Aorta (tissue), 5 donors: ENCODE measurements at places on chromosomes 13 and 19.

DNA sequence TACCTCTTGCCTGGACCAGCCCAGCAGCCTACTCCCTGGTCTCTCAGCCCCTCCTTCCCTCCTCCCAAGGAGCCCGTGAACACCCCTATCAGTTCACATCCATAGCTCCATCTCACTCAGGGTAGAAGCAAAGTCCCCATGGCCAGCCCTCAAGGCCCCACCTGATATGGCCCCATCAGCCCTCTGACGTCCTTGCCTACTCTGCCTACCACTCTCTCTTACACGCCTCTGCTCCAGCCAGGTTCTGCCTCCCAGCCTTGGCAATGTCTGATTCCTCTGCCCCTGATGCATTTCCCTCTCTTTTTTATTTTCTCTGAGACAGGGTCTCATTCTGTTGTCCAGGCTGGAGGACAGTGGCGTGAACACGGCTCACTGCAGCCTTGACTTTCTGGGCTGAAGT lies 7.9 kb upstream of the SERTAD3 start:
- no peak for DNase-seq

DNA sequence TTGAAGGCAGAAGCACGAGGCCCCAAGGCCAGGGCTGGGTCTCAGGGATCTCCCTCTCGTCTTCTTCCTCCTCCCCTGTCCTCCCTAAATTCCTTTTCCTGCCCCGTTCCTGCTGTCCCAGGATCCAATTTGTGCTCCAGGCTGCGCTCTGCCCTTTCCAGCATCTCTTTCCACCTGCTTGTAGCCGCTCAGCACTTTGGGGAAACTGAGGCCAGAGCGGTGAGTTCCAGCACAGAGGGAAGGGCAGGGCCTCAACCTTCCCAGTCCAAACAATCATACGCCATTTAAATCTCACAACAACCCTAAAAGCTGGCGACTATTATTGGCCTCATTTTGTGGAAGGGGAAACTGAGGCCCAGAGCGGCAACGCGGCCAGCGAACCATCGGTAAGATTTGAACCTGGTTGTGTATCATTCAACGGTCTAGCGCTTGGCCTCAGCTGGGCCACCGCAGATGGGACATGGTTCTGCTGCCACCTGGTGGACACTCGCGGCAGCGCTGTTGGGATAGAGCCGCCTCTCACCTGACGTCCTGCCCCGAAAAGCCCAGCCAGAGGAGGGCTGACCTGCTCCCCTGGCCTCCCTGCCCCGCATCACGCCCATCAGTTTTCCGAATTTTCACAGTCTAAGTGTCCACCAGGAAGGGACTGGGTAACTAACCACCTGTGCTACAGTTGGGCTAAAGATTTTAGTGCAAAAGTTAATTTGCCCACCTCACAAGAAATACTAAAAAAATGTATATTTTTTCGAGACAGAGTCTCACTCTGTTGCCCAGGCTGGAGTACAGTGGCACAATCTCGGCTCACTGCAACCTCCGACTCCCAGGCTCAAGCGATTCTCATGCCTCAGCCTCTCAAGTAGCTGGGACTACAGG lies 4.2 kb upstream of the RPL18A start:
- DNase-seq: peak; percentile 89

DNA sequence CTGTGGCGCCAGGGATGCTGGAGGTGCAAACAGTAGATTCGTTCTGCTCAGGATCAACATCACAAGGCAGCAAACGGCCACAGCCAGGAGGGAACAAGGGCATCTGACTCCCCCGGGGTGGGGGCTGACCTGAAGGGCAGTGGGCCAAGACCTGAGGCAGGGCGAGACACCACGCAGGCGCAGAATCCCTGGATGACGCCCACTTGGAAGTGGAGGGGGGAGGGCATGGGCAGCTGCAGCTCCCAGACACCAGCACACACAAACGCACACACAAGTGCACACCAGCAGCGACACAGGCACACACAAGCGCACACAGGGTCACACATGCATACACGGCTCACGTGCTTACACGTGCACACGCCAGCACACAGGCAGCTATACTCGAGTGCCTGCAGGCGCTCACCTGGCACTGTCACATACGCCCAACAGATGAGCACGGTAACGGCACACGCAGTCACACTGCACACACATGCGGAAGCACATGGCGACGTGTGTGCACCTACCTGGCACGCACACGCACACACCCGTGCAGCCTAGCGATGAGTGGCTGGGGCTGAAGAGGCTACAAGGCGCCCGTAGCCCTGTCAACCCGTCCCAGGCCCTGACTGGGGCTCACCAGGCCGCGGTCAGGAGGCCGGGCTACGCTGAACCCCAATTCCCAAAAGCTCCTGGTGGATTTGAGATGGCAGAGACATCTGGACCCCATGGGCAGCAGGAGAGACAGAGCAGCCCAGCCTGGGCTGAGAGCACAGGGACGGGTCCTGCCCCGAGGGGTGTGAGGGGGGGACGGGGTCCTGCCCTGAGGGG lies 5.5 kb downstream of the C2CD4C start:
- DNase-seq: peak; percentile 44

DNA sequence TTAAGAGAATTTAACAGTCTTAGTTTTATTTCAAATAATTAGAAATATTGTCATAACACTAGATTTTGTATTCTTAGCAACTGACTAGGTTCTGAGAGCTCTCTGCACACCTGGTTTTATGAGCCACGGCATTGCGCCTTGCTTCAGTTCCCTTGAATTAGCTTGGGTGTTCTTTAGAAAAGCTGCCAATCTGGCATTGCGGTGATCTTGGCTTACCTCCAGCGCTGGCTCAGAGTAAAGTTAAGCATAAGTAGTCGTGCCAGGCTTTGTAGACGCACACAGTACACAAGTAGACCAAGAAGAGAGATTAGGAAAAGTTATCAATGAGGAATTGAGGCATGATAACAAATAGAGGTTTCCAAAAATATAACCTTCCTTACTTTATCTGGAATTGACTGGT lies 45.7 kb downstream of the TPP2 start:
- DNase-seq: no peak

GRCh38 chr13:49098198-49098597 lies 121.9 kb upstream of the MLNR start:
- no peak for DNase-seq

DNA sequence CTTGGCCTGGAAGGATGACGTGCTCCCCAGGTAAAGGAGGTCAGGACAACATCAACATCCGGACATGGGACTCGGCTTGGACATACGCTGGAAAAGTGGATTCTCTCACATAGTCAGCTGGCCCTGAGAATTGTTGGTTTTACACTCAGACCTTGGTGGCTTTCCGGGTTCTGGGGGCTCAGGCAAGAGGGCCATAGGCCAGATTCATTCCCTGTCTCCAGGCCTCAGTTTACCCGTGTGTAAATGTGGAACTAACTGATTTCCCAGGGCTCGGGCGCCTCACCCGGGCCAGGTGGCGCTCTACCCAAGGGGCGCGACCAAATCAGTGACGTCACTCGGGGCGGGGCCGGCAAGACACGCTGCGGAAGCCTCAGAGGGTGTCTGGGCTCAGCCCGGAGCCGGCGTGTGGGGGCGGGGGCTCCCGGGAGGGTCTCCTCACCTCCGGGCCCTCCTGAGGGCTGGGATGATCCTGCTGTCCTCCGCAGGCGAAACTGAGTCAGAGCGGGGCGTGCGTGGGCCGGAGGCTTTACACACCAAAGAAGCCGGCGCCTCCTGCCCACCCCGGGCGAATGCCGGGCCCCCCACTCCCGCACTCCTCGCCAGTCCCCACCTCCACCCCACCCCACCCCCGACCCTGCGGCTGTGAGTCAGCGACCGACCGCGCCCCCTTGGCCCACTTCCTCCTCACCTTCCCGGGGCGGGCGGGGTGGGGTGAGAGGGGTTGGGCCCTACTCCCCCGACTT lies 862 bp upstream of the VASP start:
- DNase-seq: peak; percentile 97

GRCh38 chr19:17234911-17235299 lies 8.9 kb downstream of the OCEL1 start:
- peak; percentile 72 for DNase-seq

- peak; percentile 86 for DNase-seq
Observed at GRCh38 chr19:932648-933552, 7.1 kb downstream of the ARID3A start.
